ENCODE measurements at places on chromosomes 11 and 22.
A peak's percentile ranks its signal among the peaks of the same experiment; 100 is the strongest.

DNA sequence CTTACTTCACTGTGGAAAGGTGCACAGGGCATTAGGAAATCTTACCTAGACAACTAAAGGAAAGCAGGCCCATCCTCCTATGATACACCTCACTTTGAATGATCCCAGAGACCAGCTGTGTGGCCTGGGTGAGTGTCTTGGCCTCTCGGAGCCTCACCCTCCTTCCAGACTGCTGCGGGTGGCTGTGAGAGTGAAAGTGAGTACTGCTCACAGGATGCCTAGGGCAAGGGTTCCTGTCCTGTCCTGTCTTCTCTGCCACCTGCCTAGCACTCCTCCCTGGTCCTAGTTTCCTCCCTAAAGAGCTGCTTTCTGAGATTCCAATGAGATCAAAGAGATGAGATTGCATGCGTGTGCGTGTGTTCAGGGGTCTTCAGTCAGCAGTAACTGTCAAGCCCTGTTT lies 19.5 kb upstream of the ADORA2A start:
- no peak for DNase-seq

GRCh38 chr22:19213442-19214077 lies 35.0 kb upstream of the SLC25A1 start:
- DNase-seq = no peak

DNA sequence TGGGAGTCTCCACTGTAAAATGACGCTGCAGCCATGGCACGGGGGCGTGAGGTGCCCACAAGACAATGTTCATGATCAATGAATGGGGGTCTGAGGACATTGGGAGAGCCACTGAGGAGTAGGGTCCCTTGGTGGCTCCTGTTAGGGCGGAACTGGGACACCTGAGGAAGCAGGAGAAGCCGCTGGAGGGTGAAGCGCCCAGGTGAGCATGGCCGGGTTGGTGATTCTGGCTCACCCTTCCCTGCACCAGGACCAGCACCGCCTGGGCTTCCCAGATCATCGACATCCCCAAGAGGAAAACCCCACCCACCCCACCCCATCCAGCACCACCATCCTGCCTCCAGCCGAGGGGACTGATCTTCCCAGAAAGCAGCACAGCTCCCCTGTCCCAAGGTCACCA lies 30.6 kb downstream of the SHANK2 start:
- DNase-seq = no peak

- no peak for DNase-seq
Observed at GRCh38 chr22:29741926-29742325, 22.1 kb downstream of the CABP7 start.

DNA sequence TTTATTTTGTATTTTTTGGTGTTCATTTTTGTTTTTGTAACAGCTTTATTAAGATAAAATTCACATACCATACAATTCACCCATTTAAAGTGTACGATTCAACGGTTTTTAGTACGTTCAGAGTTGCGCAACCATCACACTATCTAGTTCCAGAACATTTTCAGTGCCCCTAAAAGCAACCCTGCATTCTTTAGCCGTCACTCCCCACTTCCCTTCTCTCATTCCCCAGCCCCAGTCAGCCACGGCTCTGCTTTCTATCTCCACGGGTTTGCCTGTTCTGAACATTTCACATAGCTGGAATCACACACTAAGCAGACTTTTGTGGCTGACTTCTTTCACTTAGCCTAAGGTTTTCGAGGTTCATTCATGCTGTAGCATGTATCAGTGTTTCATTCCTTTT lies 9.6 kb upstream of the KCNQ1OT1 start:
- DNase-seq = peak; percentile 77

DNA sequence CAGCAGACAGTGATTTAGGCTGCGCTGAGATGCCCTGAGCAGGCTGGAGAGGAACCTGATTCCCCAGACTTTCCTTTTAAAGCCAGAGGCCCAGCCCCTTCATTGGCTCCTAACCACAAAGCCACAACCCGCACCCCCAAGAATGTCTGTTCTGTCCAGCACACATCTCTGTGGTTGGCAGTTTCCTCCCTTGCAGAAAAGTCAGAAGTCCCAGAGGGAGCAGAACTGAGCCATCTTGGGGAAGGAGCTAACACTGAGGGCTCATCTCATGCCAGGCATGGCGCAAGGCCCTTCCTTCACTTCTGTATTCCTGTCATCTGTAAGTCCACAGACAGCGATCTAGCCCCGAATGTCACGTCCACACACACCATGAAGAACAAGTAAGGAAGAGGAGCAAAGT lies 97.1 kb upstream of the SYT13 start:
- DNase-seq = peak; percentile 65

DNA sequence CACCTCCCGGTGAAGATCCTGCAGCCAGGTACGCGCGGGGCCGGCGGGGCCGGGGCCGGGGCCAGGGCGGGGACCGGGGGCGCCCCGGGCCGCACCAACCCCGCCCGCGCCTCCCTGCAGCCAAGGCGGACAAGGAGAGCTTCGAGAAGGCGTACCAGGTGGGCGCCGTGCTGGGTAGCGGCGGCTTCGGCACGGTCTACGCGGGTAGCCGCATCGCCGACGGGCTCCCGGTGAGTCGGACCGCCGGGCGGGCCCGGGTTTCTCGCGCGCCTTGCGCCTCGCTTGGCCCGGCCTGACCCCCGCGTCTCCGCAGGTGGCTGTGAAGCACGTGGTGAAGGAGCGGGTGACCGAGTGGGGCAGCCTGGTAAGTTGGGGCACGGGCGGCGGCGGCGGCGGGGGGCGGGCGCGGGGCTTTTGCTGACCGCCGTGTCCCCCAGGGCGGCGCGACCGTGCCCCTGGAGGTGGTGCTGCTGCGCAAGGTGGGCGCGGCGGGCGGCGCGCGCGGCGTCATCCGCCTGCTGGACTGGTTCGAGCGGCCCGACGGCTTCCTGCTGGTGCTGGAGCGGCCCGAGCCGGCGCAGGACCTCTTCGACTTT lies 531 bp downstream of the PIM3 start:
- peak; percentile 45 for DNase-seq

DNA sequence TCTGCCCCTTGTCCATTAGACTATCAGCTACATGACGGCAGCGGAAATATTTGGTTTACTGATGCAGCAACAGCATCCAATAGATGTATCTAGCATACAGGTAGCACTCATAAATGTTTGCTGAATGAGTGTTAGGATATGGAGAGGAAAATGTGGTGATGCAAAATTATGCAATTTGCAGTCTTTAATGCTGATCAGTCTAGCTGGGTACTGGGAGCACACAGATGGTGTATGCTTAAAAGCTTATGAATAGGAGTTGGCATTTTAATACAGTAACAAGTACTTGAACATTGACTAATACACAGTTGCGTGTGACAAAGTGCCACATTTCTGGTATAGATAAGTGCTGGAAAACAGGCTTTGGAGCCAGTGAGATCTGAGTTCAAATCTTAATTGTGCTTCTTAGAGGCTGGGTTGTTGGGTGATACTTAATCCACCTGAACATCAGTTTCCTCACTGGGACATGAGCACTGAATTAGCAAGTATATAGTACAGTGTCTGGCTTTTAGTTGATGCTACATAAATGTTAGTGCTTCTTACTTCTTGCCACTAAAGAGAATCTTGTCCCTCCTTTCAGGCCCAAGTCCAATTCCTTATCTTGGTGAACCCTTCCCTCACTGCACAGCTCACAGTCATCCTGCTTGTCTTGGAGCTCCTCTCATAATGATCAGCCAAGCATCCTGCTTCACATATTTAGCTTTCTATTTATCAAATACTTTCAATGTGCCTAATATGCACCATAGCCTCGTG lies 99.6 kb downstream of the TIMP3 start:
- DNase-seq = no peak

DNA sequence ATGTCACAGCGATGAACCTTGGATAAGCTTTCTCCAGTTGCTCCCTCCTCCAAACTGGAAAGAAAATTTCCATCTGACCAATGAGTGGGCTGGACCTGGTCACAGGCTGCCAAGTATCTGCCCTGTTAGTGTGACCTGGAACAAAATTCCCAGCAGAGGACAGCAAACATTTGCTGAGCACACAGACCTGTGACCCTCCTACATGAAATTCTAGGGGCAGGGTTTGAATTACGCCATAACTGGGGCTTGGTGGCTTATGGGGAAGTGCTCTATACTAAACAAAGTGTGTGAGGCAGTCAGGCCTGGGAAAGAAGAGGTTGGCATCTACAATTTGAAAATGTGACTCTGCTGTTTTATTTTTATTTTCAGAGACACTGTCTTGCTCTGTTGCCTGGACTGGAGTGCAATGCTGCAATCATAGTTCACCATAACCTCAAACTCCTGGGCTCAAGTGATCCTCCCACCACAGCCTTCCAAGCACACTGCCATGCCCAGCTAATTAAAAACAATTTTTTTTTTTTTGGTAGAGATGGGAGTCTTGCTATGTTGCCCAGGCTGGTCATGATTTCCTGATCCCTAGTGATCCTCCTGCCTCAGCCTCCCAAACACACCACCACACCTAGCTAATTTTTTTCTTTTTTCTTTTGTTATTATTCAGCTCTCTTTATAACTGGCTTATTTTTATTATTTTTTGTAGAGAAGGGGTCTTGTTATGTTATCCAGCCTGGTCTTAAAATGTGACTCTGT lies 13.6 kb upstream of the XBP1 start:
- DNase-seq = peak; percentile 46
